ENCODE measurements at places on chromosomes 13 and 19.

GRCh38 chr13:27482983-27483382, 32.6 kb upstream of the MTIF3 start:
- no peak for DNase-seq

GRCh38 chr13:100398360-100398759, 190.2 kb downstream of the GGACT start:
- no peak for DNase-seq

DNA sequence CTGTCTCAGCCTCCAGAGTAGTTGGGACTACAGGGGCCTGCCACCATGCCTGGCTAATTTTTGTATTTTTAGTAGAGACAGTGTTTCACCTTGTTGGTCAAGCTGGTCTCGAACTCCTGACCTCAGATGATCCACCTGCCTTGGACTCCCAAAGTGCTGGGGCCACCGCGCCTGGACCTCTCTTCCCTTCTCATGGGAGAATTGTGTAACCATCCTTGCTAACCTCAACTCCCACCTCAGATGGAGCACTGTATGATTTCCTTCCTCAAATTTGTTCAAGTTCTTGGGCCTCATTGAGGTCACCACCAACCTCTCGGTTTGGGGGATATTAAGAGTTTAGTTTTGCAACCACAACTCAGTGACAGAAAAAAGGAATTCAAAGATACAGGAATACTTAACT, 10.7 kb downstream of the LILRA5 start:
- DNase-seq: no peak

GRCh38 chr19:48203222-48203793, 32.8 kb downstream of the ZSWIM9 start:
- DNase-seq: no peak

- no peak for DNase-seq
Observed at GRCh38 chr13:94864474-94864873, 152.1 kb upstream of the SOX21 start.

- no peak for DNase-seq
Observed at GRCh38 chr19:11238041-11238440, 1.4 kb upstream of the ANGPTL8 start.

DNA sequence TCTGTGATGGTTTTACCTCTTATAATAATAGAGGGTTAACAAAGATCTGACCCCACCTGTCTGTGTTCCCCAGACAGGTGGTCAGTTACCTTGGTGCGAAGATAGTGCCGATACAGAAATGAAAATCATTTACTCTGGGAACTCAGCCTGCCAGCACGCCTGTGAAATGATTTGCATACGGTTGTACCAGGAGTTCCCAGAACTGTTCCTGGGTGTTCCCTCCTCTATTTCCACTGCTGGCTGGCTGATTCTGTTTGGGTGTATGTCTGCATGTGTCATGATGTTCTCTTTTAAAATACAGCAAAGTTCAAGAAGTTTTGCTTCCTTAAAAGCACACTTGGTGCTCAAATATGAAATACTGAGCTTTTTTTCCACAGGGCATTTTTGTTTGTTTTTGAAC, 527.1 kb downstream of the FGF9 start:
- peak; percentile 23 for DNase-seq

GRCh38 chr19:50564229-50565105, 3.8 kb downstream of the LRRC4B start:
- no peak for DNase-seq

GRCh38 chr13:34250151-34250670, 432.3 kb downstream of the RFC3 start:
- no peak for DNase-seq
